ENCODE measurements at places on chromosomes 3 and 15. TPM values are rescaled to one million over a fixed set of nuclear protein-coding genes. Genes with fewer than 3 reads are reported as not detected.

The PLA1A gene
- total RNA-seq = 3.8 TPM

- no peak for DNase-seq
These were observed 259.9 kb downstream of the ARPP21 start for GRCh38 chr3:35899245-35899644.

GRCh38 chr3:3066378-3066777 is 43.8 kb downstream of the IL5RA start:
- no peak for DNase-seq

DNA sequence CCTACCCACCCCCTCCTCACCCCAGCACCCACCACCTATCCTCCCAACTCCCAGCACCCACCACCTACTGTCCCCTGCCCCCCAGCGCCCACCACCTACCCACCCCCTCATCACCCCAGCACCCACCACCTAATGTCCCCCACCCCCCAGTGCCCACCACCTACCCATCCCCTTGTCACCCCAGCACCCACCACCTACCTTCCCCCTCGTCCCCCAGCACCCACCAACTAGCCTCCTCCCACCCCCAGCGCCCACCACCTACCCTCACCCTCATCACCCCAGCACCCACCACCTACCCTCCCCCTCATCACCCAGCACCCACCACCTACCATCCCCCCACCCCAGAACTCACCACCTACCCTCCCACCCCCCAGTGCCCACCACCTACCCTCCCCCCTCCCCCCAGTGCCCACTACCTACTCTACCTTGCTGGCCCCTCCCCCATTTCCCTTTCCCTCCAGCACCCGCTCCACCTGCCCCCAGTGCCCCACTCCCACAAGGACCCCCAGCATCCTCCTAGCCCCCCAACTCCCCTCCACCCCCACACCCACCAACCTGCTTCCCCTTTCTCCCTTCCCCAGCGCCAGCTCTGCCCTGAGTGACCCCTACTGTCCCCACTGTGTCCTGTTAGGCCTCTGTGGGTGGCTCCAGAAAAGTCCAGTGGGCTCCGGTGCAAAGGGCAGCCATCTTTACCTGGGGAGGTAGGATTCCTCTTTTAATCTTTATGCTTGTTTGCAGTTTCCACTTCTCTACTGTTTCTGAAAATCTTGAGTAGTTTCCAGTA is 1.2 kb downstream of the UROC1 start:
- no peak for DNase-seq

GRCh38 chr3:52407779-52408178 is 37.1 kb downstream of the SEMA3G start:
- peak; percentile 39 for DNase-seq

The MAPKAPK3 gene
- total RNA-seq = 11.2 TPM

DNA sequence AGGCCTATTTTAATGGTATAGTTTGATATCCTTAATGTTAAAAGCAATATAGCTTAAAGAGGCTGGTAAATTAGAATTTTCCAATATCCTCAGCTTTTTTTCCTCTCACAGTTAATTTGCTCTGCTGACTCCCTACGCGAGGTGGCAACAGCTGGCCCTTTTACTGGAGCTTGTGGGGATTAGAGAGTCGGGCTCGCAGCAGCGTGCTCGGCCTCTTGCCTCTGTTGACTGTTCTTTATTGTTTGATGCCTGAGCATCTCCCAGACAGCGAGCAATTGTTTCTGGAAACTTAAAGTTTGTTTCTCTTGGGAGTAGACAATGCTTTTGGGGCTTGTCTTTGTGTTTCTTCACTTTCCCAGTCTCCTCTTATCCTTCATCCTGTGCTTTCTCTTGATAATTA is 80.8 kb downstream of the OPA1 start:
- DNase-seq = no peak

The RARB gene
- total RNA-seq = 13.8 TPM

- DNase-seq = no peak
These were observed 10.1 kb downstream of the CRTC3 start for GRCh38 chr15:90539789-90540188.

The CHL1 gene
- total RNA-seq = 191 TPM

GRCh38 chr3:27521872-27522265 is 37.7 kb upstream of the SLC4A7 start:
- no peak for DNase-seq

GRCh38 chr3:65265942-65266590 is 578.3 kb upstream of the ADAMTS9 start:
- no peak for DNase-seq

The PDHB gene
- 54.8 TPM for total RNA-seq

The C3orf70 gene
- total RNA-seq = 24.1 TPM

- no peak for DNase-seq
These were observed 165.8 kb downstream of the GOLIM4 start for GRCh38 chr3:167929968-167930367.

The ADAM10 gene
- 128 TPM for total RNA-seq

GRCh38 chr3:101512646-101513418 is at the start of gene SENP7:
Gene SENP7 (minus strand): TSS chr3:101513212. CDS start chr3:101513130, 82 bp downstream.
- DNase-seq = peak; percentile 73

- DNase-seq = no peak
These were observed 136.8 kb upstream of the FOXB1 start for GRCh38 chr15:59867086-59867855.

The ZNF774 gene
- 17.3 TPM for total RNA-seq

Data from dorsolateral prefrontal cortex (tissue), 122 donors.